Gastrocnemius medialis (tissue), 4 donors: ENCODE measurements at places on chromosomes 5 and 9. TPM values are rescaled to one million over a fixed set of nuclear protein-coding genes. Genes with fewer than 3 reads are reported as not detected.

- DNase-seq = no peak
Observed at GRCh38 chr9:127163409-127163808, 41.0 kb upstream of the ANGPTL2 start.

DNA sequence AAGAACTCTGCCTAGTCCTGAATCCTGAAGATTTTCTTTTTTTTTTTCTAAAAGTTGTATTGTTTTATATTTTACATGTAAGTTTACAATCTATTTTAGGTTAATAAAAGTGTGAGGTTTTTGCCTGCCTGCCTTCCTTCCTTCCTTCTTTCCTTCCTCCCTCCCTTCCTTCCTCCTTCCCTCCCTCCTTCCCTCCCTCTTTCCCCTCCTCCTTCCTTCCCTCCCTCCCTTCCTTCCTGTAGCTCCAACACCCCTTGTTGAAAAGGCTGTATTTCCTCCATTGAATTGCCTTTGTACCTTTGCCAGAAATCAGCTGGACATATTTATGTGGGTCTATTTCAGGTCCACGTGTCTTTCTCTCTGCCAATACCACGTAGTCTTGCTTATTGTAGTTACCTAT is 46.6 kb downstream of the CACNA1B start:
- DNase-seq = no peak

DNA sequence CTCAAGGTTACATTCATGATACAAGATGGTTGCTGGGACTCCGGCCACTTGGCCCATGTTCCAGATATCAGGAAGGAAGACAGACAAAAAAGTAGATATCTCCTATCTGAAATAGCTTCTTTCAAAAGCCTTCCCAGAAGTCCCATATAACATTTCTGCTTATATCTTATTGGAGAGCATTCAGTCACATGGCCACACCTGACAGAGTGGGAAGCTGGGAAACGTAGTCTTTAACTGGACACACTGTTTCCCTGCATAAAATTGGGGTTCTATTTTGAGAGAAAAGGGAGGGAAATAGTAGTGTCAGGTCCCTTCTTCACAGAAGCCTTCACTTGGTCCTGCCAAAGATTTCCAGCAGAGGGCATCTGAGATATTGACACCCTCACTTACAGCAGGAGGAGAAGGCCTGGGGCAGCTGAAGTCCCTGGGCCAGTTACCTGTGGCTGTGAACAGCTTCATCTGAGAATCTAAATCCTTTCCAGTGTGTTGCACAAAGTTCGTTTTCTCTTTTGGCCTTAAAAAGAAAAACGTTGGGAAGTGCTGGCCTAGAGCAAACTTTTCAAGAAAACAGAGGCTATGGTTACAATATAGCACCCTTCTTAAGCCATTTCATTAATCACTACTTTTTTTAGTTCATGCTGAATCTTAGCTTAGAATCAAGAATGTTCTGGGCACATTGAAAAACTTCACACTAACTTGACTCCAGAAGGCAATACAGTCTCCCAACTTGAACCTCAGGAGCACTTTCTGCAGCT is 33.5 kb downstream of the SPEF2 start:
- DNase-seq = no peak

The NR3C1 gene
- total RNA-seq = 64.2 TPM

The POU5F2 gene
- 0.02 TPM for total RNA-seq

DNA sequence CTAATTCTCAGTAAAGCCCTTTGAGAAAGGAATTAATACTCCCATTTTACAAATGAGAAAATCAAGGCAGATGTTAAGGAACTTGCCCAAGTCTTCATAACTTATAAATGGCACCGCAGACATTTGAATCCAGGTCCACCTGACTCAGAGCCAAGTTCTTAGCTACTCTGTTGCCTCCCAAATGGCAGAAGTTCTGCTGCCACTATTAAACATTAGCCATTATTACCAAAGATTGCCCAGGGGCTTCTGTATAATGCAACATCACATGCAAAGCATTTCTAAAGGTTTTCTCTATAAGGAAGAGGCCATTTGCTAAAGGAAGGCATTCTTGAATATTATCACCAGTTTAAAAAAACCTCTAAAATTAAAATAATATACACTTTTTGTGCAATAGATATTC is 28.3 kb downstream of the TPD52L3 start:
- DNase-seq = no peak

DNA sequence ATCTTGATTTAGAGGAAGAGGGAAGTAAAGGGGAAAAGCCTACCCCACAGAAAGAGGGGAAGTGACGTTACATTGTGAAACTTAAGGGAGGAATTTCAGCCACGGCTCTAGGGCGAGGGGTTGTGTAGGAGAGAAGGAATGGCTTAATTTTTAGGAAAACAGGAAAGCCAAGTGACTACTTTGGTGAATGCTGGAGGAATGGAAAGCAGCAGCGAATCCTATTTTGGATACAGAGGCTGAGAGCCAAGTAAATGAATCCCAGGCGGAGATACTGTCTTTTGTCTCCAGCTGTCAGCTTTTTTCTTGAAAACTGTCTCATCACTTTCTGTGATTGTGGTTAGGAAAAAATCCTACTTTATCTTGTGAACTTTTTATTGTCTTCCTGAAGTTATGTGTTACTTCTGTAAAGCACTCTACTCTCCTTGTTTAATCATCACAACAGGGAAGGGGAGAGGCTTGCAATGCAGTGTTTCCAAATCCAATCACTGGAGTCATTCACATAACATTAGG is 188.4 kb downstream of the TSSK1B start:
- DNase-seq = no peak

DNA sequence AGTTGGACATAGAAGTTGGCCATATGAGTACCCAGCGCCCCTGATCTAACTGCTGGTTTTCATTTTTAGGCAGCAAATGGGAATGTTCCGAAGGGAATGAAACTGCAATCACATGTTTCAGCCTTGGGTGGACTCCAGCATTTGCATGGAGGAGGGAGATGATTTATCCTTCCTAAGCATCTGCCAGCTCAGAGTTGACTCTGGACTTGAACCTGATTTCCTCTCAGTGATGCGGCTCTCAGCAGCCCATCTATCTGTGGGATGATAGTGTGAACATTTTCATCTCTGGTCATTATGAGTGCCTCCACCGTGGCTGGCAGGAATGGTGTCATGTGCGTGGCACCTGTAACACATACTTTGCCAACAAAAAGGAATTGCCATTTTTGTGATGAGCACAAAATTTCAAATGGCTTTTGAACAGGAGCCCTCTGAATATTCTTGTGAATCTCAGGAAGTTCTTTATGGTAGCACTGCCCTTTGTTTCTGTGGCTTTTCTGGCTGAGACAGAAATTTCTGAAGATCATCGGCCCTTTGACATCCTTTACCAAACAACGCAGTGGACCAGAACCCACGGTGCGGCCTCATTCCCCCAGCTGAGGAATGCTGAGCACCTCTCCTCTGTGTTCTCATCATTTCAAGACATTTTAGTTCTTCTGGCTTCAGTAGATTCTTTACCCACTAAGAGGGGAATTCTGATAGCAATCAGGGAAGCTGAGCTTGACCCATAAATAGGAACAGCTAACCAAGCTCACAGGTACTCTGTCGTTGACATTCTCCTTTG is 28.5 kb downstream of the FUBP3 start:
- no peak for DNase-seq

DNA sequence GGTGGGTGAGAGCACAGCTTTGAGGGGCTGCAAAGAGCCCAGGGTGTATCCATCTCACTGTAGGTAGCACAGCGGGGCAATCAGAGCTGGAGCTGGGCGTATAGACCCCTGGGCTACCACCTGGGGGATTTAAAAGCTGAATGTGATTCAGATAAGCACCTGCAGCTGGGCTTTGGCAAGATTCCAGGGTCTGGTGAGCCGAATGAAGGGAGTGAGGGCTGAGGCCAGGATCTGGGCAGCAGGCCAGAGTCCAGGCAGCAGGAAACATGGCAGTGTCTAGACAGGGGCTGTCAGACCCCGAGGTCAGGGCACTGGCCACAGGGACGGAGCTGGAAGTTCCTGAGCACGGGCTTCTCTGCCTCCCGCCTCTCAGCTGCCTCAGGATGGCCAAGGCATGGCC is 8.7 kb downstream of the ASS1 start:
- DNase-seq = no peak

DNA sequence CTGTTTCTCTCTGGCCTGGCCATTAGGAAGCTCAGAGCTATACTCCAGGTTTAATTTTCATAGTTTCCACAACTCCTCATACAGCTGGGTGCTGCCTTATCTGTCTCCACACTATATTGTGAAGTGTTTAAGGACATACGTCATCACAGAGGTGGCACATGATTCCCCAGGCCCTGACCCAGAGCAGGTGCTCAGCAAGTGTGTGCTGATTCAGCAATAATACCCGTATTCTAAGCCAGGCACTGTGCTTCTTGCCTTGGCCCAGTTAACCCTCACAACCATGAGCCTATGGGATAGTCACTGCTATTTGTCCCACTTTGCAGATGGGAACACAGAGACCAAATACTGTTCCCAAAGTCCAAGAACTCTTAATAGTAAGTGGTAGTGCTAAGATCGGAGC is 93.5 kb upstream of the SMIM23 start:
- no peak for DNase-seq

- no peak for DNase-seq
Observed at GRCh38 chr5:122849771-122850170, 4.4 kb downstream of the SNX24 start.

The CARTPT gene
- total RNA-seq = not detected

GRCh38 chr5:14342306-14342705 is 199.2 kb downstream of the TRIO start:
- no peak for DNase-seq

DNA sequence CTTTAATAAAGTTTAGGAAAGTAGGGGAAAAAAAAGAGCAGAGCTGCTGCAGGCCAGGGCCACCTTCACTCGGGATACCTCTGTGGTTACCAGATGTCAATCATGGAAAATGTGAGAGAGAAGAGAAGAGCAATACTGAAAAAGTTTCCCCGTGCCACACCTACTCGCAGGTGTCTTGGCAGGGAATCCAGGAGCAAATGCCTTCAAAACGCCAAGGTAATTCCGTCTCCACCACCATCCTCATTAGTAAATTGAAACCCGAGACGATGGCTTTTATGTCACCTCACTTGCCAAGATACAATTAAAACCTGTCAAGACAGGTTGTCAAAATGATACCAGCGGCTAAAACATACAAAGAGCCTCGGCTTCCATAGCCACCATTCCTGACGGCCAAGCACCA is 49.7 kb downstream of the FAM81B start:
- no peak for DNase-seq
